ENCODE measurements at places on chromosomes 7 and 10. TPM values are rescaled to one million over a fixed set of nuclear protein-coding genes. Genes with fewer than 3 reads are reported as not detected.

TMEM213 gene
- total RNA-seq: not detected

ABCA13 gene
- total RNA-seq: 1.1 TPM

FAM24B gene
- total RNA-seq: not detected

CDK1 gene
- total RNA-seq: 13.1 TPM

DNA sequence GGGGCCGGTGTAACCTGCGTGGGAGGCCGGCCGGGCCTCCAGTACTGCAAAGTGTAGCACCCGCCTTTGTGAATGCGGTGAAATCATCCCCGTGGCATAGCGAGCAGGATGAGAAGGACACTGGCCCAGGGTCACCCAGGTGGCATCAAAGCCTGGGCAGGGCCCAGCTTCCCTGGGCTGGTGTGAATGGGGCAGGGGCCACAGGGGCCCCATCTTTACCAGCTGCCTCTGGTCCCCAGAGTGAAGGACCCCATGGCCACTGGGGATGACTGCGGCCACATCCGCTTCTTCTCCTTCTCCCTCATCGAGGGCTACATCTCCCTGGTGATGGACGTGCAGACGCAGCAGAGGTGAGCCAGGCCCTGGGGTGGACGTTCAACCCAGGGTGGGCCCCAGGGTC lies 53.8 kb downstream of the RCC1L start:
- DNase-seq: no peak

GRCh38 chr7:148609045-148609725 lies 18.6 kb downstream of the C7orf33 start:
- DNase-seq: no peak

GRCh38 chr10:109895095-109895818 lies 28.1 kb downstream of the XPNPEP1 start:
- no peak for DNase-seq

DNA sequence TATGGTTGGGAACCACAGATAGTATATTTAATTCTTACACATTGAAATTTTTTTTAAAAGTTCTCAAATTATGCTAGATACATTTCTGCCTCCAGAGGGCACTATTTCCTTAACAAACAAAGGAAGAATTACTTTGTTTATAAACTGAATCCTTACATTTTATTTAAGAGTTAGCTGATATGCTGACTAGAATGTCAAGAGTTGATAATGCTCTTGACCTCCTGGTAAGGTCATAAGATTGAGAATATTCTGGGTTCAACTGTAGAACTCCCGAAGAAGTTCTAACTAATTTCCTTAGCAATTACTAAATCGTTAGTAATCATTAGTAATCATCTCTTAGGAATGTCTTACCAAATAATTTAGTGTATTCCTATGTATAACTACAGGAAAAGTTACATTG lies 95.3 kb upstream of the CYP26C1 start:
- DNase-seq: no peak

DNA sequence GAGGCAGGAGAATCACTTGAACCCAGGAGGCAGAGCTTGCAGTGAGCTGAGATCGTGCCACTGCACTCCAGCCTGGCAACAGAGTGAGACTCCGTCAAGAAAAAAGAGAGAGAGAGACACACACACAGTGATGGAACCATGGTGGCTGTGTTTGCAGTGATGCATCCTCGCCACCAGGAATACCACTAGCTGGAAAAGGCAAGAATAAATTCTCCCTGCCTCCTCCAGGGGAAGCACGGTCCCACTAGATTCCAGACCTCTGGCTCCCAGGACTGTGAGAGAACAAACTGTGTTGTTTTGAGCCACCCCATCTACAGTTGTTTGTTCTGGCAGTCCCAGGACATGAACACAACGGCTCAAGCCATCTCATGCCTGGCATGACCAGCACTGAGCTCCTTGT lies 320.3 kb upstream of the FOXK1 start:
- DNase-seq: no peak

DNA sequence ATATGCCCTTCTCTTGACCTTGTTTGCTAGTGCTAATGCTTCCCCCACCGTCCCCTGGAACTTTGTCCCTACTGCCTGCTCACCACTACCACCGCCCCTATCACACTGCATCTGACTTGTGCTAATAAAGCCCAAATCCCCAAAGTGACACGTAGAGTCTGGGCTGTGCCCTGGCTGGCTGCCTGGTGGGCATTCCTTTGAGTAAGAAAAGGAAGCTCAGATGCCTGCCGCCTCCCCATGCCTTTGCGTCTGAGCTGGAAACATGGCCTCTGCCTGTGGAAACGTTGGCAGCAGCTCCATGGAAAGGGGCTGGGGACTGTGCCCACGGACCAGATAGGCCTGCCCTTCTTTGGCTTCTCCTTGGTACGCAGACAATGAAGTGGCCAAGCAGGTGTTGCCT lies 138.3 kb downstream of the CYP26A1 start:
- no peak for DNase-seq

- no peak for DNase-seq
These were observed 33.4 kb upstream of the HGF start for GRCh38 chr7:81803267-81803666.

DNA sequence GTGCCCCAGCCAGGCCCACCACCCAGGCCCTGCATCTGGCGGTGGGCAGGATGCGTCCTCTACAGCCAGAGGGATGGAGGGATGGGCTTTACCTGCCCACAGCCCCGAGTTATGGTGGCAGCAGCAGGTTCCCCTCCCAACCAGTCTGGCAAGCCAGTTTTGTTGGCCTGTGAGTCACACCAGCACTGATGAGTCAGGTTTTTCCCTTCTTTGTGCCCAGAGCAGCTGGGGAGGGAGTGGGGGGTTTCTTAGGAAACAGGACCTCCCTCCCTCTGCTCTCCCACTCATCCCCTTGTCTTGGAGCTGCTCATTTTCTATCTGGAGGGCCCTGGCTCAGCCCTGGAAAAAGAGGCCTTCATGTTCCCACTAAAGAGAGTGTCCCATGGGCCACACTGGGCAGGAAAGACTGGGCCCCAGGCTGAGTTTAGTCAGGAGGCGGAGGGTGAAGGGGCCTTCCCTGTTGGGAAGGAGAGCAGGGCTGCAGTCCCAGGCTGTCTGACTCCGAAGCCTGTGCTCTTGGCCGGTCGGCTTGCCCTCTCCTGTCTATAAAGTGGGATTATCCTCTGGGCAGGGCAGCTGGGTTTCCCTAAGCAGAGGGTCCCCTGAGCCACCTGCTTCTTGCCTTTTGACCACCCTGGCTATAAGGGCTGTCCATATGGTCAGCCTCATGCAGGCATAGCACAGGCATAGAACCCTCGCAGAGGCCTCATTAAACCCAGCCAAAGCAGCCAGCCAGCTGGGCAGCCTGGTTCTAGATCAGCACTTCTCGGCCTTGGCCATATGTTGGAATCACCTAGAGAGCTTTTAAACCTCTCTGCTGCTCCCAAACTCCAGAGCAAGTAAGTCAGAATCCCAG lies 30.2 kb upstream of the ANKRD2 start:
- DNase-seq: no peak

DNA sequence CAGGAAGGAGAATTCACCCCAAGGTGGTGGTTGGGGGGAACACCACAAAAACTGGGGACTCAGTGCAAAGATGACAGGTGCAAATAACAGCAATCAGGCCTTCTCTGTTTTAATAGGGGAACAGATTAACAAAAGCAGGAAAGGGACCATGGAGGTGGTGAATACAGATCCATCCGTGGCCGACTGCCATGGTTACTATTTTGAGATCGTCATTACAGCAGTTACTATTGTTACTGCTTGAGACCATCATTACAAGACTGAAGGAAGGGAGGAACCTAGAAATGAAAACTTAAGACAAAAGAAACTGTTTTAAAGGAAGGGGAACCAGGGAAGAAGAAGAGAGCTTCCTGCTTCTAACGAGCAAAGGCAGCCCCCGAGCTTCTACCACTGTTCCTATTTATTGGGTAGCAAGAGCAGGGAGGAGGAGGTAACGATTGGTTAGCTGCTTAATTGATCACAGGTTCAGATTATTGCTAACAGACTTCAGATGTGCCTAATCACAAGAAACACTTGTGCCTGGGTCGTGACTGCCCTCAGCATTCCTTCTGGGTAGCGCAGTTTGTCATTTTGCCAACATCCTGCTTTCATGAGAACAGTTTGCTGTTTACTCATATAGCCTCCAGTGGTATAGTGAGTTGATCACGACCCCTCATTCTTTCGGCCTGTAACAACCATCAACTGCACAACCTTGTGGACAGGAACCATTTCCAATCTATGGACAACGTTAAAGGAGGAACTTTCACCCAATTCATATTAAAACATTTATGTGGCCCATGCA lies 216.3 kb downstream of the CHCHD3 start:
- DNase-seq: no peak

GRCh38 chr7:44383566-44383965 lies 58.2 kb upstream of the CAMK2B start:
- peak; percentile 80 for DNase-seq

GRCh38 chr7:16708980-16709379 lies 44.6 kb upstream of the TSPAN13 start:
- DNase-seq: no peak

- no peak for DNase-seq
These were observed 6.3 kb upstream of the GSTK1 start for GRCh38 chr7:143256932-143257331.
